ENCODE measurements at places on chromosomes 3 and 15. TPM values are rescaled to one million over a fixed set of nuclear protein-coding genes. Genes with fewer than 3 reads are reported as not detected.

ST3GAL6 gene
- 0.74 TPM for total RNA-seq

REC114 gene
- total RNA-seq = not detected

ZMYND10 gene
- 1.3 TPM for total RNA-seq

SPSB4 gene
- not detected for total RNA-seq

SAMD7 gene
- total RNA-seq = not detected

BSN gene
- 0.17 TPM for total RNA-seq

NAALADL2 gene
- total RNA-seq = 1.0 TPM

IQCF5 gene
- total RNA-seq = not detected

SH2D7 gene
- total RNA-seq = not detected

CACNA2D2 gene
- total RNA-seq = 0.17 TPM

PYGO1 gene
- total RNA-seq = 5.9 TPM

MEGF11 gene
- total RNA-seq = not detected

FBXL22 gene
- total RNA-seq = 0.15 TPM

PLSCR4 gene
- total RNA-seq = 4.6 TPM

HYAL3 gene
- total RNA-seq = 3.9 TPM

Data from bronchus fibroblast of lung (primary cell).